EL (cell line): ENCODE measurements at places on chromosomes 11 and 22.

DNA sequence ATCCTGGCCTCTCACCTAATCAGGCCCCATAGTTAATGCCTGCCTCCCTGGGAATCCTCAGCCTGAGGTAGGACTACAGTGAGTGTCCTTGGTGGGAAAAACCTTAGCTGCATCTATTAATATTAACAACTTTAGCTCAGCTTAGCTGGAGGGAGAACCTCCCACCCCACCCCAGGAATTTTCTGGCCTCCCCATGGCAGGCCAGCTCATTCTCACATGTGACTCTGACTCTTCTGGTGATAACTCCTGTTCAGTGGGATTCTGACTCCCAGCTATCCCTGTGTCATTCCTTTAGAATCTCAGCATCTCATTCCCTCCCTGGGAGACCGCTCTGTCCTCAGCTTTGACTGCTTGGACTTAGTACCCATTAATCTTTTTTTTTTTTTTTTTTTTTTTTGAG lies 14.5 kb downstream of the ART5 start:
- DNase-seq = peak; percentile 91

GRCh38 chr22:24519496-24519895 lies 24.4 kb downstream of the UPB1 start:
- DNase-seq = no peak

DNA sequence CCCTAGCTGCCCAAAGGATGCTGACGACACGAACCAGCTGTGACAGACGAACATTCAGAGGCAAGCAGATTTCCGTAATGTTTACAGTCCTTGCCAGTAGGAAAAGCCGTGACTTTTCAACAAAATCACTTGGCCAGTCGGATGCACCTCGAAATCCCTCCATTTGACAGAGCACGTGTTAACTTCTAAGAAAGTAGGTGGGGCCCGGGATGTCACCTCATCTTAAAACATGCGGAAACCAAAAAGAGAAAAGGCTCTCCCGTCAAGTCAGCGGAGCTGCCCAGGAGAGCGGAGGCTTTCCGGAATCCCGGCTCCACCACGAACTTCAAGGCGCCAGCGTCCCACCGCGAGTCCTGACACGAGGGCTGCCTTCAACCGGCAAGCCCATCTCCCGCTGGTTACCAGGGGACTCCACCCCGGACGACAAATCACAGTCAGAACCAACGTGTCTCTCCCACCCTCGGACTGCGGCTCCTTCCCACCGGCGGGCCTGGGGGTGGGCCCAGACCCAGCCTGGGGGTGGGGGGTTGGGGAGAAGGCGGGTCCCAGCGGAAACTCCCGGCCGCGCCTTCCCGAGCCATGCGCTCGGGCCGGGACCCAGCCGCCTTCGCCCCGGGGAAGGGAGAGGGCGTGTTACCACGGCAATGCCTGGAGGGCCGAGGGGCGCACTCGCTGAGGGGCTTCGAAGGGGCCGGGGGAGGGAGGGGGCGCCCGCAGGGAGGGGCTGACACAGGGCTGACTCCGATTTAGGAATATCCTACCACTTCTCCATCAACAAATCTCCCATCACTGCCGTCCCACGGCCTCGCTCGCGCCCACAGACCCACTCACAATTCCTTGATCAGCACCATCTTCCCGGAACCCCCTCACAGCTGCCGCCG lies 475 bp downstream of the PITPNB start:
- peak; percentile 67 for DNase-seq

DNA sequence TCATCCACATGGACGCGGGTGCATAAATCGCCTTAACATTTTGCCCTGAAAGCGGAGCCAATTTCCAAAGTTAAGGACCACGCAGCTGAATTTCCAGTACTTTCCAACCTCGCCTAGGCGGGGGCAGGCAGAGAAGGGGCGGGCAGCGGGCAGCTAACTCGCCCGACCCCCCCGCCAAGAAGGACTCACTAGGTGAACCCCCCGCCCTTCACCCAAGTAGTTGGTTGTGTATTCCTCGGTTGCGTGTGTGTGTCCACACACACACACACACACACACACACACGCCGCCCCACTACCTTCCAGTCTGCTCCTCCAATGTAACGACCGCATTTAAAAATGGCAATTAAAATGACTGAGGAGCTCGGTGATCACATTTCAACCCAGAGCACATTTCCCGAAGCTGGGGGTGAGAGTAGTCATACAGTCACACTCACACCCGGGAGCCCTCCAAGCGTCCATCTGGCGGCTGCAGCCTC lies 1.4 kb downstream of the TENM4 start:
- no peak for DNase-seq

GRCh38 chr11:16770016-16770415 lies 31.6 kb downstream of the C11orf58 start:
- DNase-seq = no peak

DNA sequence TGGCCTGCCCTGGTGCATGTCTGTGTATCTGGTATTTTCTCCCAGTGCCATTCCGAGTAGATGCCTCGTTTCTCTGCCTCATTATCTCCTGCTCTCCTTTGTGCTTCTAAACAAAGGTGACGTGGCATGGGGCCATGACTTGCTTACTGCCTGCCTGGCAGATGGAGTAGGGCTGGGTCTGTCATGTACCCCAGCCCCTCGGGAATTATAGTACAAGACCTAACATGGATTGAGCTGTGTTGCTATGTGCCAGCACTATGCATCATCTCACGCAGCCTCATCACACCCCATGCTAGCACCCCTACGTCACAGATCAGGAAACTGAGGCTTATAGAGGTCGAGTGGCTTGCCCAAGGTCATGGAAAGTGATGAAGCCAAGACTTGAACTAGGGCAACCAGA lies 88.1 kb downstream of the GALNT18 start:
- no peak for DNase-seq

GRCh38 chr11:118401880-118402590 lies 629 bp downstream of the ATP5MG start:
- peak; percentile 75 for DNase-seq

DNA sequence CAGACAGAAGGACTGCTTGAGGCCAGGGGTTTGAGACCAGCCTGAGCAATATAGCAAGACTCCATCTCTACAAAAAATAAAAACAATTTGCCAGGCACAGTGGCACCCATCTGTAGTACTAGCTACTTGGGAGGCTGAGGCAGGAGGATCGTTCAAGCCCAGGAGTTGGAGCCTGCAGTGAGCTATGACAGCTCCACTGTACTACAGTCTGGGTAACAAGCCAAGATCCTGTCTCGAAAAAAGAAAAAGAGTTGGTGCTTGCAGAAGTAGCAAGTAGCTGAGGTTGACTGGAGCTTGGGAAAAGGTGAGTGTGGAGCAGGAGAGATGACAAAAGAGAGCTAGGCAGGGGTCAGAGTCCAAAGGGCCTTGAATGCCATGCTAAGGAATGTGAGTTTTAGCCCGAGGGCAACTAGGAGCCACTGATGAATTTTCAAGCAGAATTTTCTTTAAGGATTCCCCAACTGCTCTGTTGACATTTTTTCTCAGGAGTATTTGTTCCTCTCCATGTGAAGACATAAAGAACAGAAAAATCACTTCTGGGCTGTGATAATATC lies 3.1 kb downstream of the AP1B1 start:
- no peak for DNase-seq

DNA sequence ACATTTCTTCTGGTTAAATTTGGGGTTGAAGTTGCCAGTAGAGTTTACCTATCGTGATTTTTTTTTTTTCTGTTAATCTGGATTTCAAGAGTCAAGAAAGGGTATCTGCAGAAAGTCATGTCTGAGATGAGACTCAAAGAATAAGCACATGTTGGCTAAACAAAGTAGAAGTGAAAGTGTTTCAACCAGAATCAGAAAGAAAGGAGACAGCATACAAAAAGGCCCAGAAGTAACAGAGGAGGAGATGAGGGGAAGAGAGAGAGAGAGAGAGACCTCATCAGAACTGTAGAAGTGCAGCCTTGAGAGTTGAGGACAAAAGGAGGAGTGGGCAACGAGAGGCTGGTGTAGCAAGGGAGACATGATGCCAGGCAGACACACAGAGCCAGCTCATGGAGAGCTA lies 54.9 kb downstream of the SVIP start:
- no peak for DNase-seq

DNA sequence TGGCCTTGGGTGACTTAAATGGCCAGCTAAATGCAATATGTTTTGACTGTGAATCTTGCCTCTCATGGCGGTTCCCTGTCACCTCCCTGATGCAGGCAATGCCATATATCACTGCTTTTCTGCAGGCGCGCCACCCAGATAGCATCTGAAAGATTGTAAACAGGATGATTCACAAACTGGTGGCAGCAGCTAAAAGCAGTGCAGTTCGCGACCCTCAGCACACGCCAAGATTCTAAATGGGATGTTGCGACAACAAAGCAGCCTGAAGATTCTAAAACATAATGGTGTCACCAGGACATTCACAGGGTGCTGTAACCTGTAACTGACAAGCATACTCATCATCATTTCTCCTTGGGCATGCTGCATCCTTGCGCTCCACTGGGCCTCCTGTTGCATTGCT lies 440.4 kb upstream of the CADM1 start:
- no peak for DNase-seq

GRCh38 chr11:132623511-132623910 lies 908.8 kb downstream of the OPCML start:
- no peak for DNase-seq

DNA sequence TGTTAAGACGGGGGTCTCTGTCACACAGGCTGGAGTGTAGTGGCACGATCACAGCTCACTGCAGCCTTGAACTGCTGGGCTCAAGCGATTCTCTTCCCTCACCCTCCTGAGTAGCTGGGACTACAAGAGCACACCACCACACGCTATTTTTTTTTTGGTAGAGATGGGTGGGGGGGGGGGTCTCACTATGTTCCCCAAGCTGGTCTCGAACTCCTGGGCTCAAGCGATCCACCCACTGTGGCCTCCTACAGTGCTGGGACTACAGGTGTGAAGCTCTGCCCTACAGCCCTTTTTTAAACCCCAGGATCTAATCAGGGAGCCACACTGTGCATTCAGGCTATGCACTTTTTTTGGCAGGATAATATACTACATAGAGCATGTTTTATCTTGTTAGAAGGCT lies 1.4 kb upstream of the DHCR7 start:
- DNase-seq = no peak

DNA sequence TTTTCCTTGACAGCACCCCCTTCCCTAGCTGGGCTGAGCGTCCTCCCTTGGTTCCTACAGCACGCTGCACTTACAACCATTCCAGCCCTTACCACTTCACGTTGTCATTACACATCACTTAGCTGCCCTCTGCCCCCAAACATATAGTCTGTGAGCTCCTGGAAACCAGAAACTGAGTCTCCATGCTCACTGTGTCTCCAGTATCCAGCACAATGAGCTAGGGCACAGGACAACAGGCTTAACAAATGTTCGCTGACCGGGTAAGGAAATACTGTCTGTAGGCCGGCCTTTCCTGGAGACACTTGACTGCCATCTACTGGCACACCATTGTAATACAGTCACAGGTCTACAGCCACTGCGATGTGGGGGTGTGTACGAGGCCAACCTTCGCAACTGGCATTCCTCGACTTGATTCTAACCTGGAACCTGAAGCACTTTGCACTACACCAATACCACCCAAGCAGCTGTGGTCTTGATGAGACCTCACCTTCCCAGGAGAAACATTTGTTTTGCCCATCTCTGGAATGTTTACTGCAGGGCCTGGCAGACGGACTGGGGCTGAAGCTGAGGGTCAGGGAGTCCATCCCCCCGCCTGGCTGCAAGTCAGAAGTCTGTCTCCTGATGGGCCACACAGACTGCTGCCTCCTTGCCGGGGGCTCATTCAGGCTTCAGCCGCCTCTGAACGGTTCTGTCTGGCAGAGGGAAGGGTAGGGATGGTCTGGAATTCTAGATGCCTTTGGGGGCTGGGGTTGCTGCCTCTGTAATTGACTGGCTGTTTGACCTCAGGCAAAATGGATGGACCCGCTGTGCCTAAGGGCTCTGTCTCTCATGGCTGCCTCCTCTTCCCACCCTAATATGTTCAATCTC lies 72.0 kb downstream of the SYN3 start:
- DNase-seq = peak; percentile 75

- no peak for DNase-seq
Measured at GRCh38 chr22:37346505-37346895, 64.2 kb downstream of the CYTH4 start.

GRCh38 chr22:19175602-19176174 lies 2.8 kb downstream of the SLC25A1 start:
- no peak for DNase-seq

DNA sequence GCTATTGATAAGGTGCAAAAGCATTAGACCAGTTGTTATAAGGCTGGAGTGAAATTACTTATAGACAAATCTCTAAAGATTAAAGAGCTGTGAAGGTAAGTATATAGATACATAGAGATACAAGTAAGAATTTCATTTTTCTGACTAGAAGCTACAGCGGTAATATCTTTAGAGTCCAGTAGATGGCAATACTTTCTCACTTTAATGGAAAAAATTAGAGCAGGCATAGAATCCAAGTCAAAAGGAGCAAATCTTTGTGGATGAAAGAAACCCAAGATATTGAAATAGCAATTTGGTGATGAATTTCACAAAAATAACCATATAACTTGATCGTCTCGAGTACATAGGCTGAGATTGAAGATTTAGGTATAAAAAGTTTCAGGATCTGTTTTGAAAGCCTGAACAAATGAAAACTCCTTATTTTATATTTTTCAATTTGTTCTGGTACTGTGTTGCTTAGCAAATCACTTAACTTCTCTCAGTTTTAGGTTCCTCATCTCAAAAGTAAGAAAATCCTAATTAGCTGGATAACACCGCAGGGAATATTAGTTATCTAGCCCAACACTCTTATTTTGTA lies 81.9 kb downstream of the UVRAG start:
- peak; percentile 57 for DNase-seq

DNA sequence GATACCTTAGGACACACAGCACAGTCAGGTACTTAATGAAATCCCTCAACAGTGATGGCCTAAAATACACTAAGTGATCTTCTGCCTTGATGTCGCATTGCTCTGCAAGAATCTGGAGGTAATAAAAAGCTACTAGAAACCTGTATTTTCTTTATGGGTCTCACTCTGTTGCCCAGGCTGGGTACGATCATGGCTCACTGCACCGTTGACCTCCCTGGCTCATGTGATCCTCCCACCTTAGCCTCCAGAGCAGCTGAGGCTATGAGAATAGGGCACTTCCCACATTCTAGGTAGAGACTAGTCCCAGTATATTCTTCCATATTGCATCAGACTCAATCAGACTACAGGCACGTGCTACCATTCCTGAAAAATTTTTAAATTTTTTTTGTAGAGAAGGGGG lies 21.7 kb downstream of the VSIG10L2 start:
- no peak for DNase-seq

GRCh38 chr11:34105957-34106504 lies 602 bp downstream of the NAT10 start:
- DNase-seq = no peak

GRCh38 chr11:130435671-130436070 lies 7.3 kb upstream of the ADAMTS8 start:
- peak; percentile 66 for DNase-seq

- DNase-seq = peak; percentile 23
Measured at GRCh38 chr11:100681064-100681502, 6.0 kb upstream of the ARHGAP42 start.

DNA sequence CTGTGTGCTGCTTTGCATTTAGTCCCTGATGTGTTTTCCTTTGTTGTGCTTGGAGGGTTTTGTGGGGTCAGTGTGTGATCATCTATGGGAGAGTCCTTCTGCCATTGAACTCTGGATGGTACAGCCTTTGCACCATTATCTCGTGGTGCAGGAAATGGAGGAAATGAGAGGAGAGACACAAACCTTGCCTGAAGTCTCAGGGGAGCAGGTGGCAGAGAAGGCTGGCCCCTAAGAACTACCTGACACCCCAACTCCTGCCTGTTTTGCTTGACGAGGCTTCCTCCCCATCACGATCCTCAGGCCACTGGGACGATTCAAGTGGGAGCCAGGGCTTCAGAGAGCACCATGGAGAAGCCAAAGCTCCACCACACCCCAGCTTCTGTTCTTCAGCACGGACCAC lies 1316.4 kb downstream of the TBC1D22A start:
- DNase-seq = no peak

- no peak for DNase-seq
Measured at GRCh38 chr22:46606886-46607285, 13.3 kb upstream of the GRAMD4 start.
